Omental fat pad (tissue), 4 donors: ENCODE measurements at places on chromosomes 12 and 14.

DNA sequence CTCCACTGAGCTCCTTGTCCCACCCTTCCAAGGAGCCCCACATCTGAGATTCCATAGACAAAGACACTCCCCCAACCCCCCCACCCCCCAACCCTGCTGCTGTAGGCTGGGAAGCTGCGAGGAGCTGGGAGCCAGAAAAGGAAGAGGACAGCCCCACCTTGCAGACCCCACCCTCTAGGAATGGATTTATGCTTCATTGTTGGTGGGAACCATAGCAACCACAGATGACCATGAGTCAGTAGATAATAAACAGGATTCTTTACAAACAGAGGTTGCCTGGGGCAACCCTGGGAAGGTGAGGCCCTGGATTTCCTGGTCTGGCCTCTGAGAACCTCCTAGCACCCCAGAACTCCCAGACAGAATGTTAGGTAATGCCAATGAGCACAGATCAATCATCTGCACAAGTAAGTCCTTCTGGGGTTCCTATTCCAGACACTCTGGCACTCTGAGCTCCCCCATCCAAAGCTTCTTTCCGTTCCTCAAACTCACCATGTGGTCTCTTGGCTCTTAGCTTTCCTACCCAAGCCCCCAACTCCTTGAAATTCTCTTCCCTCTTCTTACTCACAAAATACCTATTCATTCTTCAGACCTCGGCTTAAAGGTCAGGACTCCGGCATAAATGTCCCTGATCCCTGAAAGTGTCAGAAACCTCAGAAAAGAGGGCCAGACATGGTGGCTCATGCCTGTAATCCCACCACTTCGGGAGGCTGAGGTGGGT lies 15.2 kb upstream of the PLEKHG6 start:
- DNase-seq, result no peak

DNA sequence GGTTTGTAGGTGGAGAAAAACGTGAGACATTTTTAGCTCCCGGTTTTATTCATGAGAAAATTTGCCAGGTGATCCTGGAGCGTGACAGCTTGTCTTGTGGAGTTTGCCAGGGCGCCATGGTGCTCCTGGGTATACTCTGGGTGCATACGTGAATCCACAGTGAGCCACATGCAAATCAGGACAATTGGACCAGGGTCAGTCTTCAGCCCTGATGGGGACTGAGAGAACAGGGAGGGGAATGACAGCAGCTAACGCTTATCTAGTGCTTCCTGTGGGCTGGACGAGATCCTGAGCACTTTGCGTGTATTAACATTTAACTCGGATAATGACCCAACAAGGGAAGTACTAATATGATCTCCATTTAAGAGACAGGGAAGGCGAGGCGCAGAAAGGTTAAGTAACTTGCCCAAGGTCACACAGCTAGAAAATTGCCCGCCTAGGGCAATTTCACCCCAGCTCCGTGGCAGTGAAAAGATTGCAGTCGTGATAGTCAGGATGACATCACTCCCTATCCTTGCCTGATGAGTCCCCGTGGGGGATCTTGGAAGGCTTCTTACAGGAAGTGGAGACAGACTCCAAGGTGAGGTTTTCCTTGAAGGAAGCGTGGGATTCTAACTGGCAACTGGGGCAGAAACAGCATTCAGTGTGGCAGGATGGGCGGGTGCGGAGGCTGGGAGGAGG lies 118.4 kb upstream of the NCOR2 start:
- no peak for DNase-seq

DNA sequence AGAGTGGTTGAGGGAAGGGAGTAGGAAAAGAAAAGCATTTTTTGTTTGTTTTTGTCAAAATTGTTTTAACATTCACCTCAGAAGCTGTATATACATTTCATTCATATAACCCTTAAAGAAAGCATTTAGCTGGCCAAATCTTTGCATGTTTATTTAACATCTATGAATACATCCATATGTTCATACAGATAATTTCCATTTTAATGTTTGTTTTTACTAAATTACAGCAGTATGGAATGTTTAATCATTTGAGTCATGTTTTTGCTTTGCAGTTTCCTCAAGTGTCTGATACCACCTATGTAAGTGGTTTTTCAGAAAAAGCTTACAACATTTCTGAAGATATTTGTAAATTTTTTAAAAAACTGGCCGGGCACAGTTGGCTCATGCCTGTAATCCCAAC lies 84.3 kb upstream of the ATF1 start:
- no peak for DNase-seq

GRCh38 chr14:72524295-72524629 lies 369.6 kb downstream of the DPF3 start:
- DNase-seq, result no peak

DNA sequence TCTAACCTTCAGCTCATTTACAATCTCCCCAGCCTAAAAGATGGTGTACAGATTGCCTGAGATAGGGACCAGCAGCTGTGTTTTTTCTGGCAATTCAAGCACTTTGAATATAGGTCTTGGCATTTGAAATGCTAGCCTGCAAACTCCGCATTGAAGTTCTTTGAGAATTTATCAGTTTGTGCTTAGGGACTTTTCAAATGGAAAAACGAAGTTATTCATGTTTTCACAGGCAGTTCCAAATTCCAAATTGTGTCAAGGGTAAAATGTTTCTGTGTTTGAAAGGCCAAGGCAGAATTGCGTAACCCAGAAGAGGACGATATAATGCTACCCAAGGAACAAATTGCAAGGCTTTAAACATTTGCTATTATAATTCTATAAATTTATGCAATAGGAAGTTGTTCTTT lies 168.9 kb upstream of the RASSF8 start:
- no peak for DNase-seq

GRCh38 chr12:54338698-54339296 lies 13.9 kb downstream of the COPZ1 start:
- no peak for DNase-seq

DNA sequence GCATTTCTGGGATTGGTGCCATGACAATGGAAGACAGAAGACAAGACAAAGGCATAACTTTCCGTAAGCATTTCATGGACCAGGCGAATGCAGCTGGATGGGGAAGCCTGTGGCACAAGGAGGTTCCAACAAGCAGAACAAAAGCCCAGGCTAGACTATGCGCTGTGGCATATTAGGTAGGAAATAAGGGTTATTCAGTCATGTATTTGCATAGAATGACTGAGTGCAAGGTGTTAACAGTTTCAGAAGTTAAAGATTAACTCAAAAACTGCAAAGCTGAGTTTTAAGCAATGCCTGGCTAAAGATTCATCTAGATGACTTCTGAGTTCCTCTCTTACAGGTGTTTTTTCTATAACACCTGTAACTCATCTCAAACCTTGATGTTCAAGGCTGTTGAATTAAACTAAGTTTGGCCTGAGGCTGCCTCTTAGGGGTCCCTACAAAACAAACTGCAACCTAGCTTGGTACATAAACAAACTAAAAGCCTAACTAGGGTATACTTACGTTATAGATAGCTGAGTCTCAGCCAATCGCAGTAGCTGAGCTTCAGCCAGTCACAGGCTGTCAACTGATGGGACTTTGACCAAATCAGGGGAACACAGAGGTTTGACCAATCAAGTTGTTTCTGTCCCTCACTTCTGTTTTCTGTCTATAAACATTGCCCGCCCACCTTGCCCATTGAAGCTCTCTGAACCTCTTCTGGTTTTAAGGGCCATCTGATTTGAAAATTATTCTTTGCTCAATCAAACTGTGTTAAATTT lies 52.2 kb upstream of the PLBD1 start:
- DNase-seq, result no peak

GRCh38 chr14:24849471-24849870 lies 200.5 kb downstream of the STXBP6 start:
- DNase-seq, result no peak

DNA sequence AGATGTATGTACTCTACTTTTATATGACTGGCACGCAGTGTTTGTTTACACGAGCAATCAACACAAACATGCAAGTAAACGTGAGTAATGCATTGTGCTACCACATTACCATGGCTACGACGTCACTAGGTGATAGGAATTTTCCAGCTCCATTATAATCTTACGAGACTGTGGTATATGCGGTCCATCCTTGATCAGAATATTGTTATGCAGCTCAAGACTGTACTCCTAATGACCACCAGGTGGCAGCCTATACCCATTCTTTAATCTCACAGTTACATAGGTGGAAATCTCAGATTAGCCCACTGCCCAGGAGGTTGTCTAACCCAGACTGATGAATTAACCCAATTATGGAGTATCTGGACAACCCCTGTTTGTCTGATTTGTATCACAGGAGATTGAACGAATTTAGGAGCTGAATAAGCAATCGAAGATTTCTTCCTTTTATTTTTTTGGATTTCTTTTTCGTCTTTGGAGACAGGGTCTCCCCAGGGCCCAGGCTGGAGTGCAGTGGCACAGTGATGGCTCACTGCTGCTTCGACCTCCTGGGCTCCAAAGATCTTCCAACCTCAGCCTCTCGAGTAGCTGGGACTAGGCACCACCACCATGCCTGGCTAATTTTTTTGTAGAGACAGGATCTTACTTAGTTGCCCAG lies 8.7 kb upstream of the TESPA1 start:
- DNase-seq, result no peak

DNA sequence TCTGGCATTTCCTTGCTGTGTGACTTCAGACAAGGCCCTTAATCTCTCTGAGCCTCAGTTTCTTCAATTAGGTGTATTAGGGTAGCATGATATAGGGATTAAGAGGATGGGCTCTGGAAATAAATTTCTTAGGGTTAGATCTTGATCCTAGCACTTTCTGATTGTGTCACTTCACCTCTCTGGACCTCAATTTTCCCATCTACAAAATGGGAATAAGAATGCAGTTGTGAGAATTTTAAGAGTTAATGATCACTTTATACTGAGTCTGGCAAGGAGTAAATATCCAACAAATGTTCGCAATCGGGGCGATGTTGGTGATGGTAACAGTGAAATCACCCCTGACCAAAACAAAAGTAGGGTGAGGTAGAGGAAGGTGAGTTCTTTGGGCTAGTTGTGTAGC lies 4.0 kb downstream of the RPH3A start:
- no peak for DNase-seq

DNA sequence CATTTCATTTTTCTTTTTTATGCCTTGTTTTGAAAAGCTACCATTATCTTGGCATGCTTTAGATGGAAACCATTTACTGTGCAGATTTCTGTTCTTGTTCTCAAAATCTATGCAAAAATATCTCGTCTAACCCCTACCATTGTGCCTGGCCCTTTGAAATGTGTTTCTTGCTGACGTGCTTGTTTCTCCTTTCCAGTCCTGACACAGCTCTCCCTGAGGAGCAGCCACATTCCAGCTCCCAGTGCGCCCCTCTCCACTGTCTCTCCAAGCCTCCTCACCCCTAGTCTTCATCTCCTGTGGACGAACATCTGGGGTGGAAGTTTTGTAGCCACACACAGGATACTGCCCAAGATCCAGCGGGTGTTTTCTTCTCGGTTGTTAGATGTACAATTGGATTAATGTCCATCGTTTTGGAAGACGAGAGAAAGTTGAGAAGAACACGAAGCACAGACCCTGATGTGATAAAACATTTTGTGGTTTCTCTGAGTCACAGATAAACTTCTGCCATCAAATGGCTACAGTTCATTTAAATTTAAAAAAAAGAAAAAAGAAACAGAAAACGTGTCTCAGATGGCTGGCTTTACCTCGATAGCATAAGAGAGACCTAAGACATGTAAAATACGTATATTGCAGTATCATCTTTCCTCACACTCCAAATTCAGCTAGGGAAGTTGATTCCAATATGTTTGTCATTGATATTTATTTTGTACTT lies 21.9 kb upstream of the FGD4 start:
- DNase-seq, result no peak

GRCh38 chr14:69260190-69260860 lies 367 bp downstream of the GALNT16 start:
- DNase-seq, result no peak

DNA sequence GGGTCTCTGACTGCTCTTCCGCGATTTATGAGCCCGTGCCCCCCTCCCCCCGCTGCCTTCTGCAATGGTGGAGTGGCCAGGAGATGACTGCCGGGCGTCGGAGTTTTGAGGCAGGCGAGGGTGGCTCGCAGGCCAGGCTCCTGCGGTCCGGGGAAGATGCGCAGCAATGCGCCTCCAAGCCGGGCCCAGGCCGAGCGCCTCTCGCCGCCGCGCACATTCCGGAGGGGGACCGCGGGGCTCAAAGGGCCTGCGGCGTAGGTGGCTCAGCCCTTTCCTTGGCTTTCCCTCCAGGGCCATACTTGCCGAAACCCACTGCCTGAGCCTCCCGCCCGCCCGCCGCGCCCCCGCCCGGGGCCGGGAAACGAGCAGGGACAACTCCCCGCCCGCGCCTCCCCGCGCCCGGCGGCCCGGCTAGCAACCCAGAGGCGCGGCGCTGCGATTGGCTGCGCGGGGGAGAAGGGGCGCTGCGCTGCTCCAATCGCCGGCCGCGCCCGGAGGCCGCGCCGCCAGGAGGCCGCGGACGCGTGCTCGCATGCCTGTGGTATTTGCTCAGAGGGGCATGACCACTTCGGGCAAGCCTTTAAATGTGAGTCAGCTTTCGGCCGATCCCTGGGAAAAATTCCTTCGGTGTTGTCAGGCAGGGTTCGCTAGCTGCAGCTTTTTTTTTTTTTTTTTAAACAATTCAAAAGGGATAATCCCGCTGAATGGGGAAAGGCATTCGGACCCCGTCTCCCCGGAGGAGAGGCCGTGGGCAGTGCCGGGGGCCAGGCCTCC lies 157.9 kb upstream of the PARP11 start:
- peak; percentile 52 for DNase-seq

DNA sequence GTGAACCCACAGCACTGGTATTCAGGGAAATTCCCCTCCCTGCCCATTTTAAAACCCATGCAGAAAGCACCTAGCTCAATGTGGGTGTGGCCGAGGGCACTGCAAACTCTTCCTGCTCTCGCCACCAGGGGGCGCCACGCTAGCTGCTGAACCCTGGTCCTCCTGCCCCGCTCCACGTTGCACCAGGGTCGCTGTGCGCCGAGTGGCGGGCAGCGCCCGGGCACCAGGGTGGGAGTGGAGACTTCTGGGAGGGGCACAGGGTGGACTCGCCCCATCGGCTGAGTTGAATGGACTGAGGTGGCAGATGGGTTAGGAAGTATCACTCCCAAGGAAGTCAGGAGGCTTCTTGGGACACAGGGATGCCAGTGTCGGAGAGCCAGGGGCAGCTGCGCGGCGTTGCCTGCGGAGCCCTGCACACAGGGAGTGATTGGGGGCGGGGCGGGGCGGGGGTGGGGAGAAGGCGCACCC lies 48.1 kb upstream of the BCL11B start:
- DNase-seq, result no peak

- no peak for DNase-seq
Measured at GRCh38 chr12:99619389-99620158, 28.0 kb upstream of the GARIN6 start.

DNA sequence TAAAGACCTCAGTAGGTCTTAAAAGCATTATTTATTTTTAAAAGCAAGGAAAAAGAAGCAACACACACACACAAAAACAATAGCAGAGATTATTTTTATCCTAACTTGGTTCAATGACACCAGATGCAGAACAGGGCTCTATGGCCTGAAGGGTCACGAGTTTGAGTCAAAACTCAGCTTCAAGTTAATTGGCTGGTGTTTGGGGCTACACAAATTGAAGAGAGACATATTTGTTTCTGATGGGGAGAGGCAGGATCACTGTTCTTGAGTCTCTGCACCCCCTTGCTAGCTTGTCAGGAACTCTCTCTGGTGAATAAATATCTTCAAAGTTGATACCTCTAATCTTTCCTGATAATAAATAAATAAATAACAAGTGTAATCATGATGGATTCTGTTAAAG lies 466.1 kb downstream of the PRKD1 start:
- DNase-seq, result no peak
